ENCODE measurements at places on chromosomes 3 and 15.

DNA sequence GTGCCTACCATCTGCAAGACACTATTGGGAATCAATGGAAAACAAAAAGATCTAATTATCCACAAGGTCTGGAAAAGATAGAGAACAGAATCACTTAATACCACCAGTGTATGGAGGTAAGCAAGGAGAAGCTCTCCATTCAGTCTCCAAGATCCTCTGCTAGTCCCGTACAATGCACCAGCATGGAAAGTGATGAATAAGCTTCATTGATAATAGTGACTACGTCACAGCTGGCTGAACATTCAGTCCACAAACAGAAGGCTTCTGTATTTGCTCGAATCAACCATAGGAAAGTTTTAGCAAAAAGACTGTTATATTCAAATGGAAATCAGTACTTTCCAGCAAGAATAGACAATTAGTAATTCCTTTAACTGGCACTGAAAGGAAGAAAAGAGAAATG is 42.9 kb downstream of the IGSF11 start:
- no peak for DNase-seq

DNA sequence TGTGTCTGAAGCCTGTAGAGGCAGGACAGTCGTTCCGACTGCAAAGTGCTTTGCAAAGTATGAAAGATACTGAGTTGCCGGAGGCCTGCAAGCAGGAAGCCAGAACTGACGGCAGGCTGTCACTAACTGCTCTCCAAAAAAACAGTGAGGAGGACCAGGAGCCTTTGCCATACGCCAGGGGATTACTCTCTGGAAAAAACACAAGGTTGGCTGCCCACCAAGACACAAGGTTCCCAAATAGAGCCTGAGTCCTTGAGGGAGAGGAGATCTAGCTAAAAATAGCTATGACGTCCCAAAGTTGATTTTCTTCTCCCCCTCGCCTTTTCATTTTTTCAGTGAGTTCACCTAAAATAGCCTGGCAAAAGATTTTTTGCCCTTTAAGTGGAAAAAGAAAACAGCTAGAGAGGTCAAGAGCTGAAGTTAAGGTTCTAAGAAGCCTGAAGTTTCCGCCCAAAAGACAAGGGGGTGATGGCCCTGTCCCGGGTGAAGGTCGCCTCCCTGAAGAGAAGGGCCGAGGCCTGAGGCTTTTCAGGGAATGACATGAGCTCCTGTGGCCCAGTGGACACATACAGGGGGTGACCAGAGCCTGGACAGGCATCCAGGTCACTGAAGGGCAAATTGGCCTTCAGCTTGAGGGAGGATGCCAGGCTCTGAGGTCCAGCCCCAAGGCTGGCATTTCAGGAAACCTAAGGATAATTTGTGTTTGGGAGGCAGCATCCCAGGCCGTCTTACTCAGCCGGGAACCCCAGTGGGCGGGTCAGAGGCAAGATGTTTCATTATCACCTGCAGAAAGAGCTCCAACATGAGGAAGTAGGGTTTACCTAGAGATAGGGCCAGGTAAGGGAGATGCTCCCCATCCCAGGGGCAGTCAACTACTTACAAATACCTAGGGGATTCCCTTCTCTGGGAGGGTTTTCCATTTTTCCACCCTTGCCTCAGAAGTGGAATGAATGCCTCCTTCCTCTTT is 44.9 kb upstream of the DGKG start:
- DNase-seq: no peak

GRCh38 chr3:182925330-182925943 is 54.9 kb downstream of the DCUN1D1 start:
- peak; percentile 64 for DNase-seq

GRCh38 chr3:57903124-57903890 is 104.9 kb upstream of the FLNB start:
- no peak for DNase-seq

DNA sequence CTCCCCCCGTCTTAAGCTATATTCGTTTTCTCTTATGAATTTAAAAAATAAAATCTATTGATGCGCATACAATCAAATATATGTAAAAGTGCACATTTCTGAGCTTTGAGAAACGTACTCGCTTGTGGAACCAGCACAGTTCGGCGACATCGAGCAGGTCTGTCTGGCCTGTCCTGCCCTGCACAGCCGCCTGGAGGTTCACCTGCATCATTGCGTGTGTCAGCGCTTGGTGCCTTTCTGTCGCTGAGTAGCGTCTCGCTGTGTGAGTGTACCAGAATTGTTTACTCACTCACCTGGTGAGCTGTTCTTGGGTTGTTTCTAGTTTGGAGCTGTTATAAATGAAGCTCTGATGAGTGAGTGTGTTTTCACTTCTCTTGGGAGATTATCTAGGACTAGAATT is 104.0 kb downstream of the VGLL4 start:
- no peak for DNase-seq

DNA sequence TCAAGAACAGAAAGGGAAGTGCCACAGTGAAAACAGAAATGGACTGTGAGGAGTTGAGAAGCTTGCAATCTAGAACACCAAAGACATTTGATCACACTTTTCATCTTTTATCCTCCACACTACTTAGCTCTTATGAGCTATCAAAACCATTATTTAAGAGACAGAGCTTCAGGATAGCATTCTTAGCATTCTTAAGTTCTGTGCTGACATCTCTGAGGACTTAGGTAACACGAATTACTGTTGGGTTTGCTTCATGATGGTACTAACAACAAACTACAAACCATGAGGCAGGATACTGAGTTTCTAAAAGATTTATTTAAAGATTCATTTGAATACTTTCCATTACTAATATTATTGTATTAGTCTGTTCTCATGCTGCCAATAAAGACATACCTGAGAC is 1038.6 kb downstream of the TUSC7 start:
- peak; percentile 15 for DNase-seq

GRCh38 chr15:90099072-90099867 is 3.0 kb downstream of the IDH2 start:
- DNase-seq: no peak

DNA sequence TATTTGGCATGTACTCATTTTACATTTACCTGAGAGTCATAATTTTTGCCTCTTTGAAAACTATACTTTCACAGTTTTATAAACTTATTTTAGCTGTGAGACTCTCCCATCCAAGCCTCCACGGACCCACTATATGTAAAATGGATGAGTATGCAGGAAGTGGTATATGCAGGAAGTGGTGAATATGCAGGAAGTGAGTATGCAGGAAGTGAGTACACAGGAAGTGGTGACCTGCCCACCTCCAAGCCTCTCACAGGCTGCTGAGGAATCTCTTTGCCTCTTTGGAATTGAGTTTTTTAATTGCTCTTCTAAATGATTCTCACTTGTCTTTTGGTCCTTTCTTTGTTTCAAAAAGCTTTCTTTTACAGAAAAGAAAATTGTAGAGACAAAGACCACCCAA is 85.2 kb downstream of the KBTBD8 start:
- DNase-seq: peak; percentile 15

GRCh38 chr3:84108442-84108971 is 850.3 kb upstream of the CADM2 start:
- peak; percentile 71 for DNase-seq

DNA sequence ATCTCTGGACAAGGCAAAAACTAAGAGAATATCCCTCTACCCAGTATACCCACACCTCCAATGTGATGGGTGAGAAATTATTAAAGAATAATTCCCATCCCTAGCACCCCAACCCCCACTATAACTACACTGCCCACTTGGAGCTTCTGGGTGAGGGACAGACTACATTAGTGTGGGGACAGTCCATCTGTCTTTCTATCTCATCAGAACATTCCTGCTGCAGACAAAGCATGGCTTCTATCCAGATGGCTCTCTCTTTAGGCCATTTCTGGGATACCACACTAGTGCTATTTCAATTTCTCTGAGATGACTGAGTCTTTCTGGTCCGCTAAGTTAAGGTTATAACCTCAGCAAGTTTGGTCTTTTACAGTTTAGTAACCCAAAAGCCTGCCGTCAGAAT is 6.6 kb downstream of the CSNK1G1 start:
- no peak for DNase-seq

DNA sequence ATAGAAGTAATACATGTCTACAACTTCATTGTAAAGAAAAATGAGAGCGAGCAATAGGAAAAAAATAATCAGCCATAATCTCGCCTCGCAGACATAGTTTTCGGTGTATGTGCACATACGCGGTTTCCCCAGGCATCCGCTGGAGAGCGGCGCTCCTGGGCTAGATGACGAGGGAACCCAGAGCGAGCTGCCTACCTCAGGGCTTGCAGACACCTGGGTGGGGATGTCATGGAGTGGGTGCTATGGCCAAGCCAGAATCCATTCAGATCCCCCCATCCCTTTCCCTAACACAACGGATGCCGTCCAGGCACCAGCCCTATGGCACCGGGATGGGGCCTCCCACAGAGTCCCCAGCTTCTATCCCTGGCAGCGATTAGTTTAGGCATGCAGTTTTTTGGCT is 4.5 kb upstream of the CFAP100 start:
- DNase-seq: no peak

DNA sequence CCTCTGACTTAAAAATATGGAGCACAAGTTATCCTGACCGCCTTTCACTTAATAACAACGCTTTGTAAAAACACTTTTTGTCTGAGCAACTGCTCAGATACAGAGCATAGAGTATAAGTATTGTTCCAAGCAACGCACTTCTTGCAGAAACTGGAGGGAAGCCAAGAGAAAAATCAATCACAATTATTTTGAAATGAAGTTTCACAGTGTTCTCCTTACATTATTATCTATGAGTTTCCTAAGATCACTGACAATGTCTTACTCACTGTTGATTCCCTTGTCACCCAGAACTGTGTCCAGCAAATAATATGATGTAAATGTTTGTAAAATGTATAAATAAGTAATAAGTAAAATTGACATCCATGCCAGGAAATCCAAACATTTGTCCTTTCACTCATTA is 184.6 kb upstream of the GPR149 start:
- no peak for DNase-seq

- peak; percentile 35 for DNase-seq
These were observed 677.4 kb downstream of the SQOR start for GRCh38 chr15:46312133-46312740.

GRCh38 chr3:18443665-18444594 is 18.8 kb upstream of the SATB1 start:
- no peak for DNase-seq

DNA sequence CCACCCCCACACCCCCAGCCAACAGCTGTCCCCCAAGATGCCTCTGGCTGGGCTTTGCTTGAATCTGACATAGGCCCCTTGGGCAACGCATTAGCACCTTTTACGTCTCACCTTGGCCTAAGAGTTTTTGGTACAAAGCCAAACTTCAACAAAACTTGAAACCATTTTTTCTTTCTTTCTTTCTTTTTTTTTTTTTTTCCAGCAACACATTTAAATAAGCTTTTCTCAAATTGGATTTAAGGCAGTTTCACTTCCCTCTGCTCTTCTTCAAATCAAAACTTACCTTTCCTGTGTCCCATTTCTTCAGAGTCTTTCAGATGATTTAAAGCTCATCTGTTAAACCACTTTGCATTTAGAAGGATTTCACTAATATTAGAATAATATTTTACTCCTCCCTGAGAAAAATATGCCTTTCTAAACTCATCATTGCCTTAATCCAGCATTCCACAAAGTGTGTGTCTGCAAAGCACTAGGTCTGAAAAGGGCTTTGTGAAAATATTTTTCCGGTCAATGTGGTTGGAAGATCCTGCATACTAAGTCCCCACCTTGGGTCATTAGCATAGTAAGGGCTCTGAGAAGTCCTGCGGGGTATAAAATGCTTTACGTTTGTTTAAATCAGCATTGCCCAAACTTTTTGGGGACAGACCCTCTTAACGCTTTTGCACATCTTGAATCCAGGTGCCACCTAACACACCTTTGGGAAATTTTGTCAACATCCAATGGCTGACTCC is 217.0 kb downstream of the TLE3 start:
- no peak for DNase-seq

GRCh38 chr15:68284616-68285258 is 7.2 kb downstream of the FEM1B start:
- DNase-seq: no peak

GRCh38 chr3:32288819-32289218 is 50.3 kb downstream of the CMTM8 start:
- no peak for DNase-seq

- no peak for DNase-seq
These were observed 51.6 kb upstream of the SLC6A11 start for GRCh38 chr3:10764259-10765051.

- DNase-seq: no peak
These were observed 7.9 kb upstream of the WDR6 start for GRCh38 chr3:48999085-48999858.

- DNase-seq: no peak
These were observed 350.1 kb upstream of the ADAMTS9 start for GRCh38 chr3:65037861-65038260.

DNA sequence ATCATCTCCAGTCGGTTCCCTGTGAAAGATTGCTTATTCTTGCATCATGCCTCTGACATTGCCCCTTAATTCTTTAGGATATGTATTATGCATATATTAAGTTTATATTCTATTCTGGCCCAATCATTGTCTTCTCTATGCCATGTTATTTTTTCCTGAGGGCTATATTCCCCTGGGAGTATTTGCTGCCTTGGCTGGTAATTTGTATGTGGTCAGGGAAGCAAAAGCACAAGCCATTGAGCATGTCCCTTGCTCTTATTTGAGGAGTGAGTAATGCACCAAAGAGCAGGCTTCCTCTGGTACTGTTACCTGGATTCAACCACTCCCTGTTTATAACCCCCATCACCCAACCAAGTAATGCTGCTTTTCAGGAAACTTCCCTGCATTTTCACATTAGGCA is 36.3 kb downstream of the STAC start:
- DNase-seq: no peak

- peak; percentile 81 for DNase-seq
These were observed 43.9 kb upstream of the PLXND1 start for GRCh38 chr3:129650256-129650872.

DNA sequence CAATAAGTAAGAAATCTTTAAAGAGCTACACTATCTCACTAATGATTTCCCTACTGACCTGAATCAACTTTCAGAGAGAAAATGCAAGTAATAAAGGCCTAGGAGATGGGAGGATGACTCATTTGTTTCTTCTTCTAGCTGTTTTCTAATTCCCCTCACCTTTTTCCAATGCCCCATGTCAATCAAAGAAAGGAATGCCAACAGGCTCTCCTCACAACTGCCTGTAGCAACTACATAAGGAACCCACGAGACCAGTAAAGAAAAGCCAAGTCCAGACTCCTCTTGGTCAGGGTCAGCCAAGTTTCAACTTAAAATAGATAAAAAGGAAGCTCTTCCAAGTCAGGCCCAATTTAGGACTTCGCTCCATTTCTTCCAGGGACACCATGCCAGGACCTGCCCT is 201.9 kb downstream of the TNIK start:
- peak; percentile 44 for DNase-seq

GRCh38 chr3:149026718-149027117 is 35.4 kb downstream of the GYG1 start:
- DNase-seq: no peak

DNA sequence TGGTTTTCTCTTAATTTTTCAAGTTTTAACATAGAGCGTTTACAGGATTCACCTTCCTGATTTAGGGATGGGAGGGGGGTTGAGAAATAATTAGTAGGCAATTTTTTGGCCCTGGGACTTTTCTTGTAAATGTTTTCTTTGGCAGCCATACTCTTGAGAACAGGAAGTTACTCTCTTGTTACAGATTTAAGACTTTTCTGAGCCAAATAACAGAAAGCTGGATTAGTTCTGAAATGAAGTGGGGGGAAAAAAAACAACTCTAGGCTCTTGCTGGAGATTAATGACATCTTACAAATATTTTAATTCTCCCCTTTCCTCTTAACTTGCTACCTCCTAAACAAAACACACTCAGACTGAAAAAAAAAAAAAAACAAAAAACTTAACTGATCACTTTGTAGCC is 13.8 kb upstream of the POLR2M start:
- peak; percentile 85 for DNase-seq

GRCh38 chr15:53976844-53977392 is 1.3 kb upstream of the UNC13C start:
- DNase-seq: peak; percentile 1
